ENCODE measurements at places on chromosomes 7 and 10. TPM values are rescaled to one million over a fixed set of nuclear protein-coding genes. Genes with fewer than 3 reads are reported as not detected.

GRCh38 chr7:81478664-81479063 is 291.2 kb downstream of the HGF start:
- H3K36me3 ChIP-seq = no peaks in the 10 kb centered on the region
- no peak overlapping the region for H3K4me3 ChIP-seq
- no peaks in the 10 kb centered on the region for H3K4me1 ChIP-seq
- H3K27me3 ChIP-seq = no peaks in the 10 kb centered on the region
- H3K27ac ChIP-seq = no peak overlapping the region

DNA sequence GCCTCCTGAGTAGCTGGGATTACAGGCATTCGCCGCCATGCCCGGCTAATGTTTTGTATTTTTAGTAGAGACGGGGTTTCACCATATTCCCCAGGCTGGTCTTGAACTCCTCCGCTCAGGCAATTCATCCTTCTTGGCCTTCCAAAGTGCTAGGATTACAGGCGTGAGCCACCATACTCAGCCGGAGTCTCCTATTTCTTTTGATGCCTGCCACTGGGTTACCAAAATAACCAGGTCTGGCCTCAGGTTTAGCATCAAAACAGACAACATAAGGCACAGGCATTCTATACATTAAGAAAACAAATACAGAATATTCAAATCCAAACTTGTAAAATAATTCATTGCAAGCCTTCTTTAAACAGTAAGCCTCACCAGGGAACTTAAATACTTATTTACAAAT is 289.8 kb upstream of the IMMP2L start:
- no peak overlapping the region for H3K27ac ChIP-seq
- no peaks in the 10 kb centered on the region for H3K27me3 ChIP-seq
- H3K4me3 ChIP-seq = no peak overlapping the region
- no peak for DNase-seq
- no peaks in the 10 kb centered on the region for H3K36me3 ChIP-seq
- no peaks in the 10 kb centered on the region for H3K4me1 ChIP-seq

SFTPA1 gene
- not detected for total RNA-seq

DNA sequence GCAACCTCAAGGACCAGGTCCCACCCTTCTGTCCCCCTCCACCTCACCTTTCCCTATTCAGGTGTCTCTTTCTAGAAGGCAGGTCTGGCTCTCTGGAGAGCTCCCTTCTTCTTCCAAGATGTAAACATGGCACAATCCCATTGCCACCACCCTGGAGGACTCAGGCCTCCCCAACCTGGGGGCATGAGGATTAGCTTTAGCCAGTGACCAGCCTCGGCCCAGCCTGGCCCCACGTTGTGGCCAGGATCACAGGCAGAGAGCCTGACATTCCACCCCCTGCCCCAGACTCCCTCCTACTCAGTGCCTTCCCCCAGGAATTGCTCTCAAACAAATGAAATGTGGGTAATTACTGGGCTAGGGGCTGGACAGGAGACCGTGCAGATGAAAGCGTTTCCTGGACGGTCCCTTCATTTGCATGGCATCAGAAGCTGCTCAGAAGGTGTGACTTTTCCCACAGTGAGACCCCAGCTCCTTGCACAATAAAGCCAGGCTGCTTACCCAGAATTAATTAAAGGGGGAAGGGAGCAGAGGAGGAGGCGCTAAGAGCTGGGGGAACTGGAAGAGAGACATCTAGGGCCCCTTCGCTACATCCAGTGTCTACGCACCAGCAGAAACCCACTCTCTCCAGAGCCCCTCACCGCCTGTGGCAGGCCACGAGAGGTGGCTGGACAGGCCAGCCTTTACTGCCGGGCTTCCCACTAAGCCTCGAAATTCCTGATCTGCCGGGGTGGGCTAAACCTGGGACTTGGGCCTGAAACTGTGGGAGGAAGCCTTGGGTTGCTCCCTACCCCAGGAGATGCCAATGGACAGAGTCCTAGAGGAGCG is 7.7 kb downstream of the FGF8 start:
- H3K36me3 ChIP-seq = no peaks in the 10 kb centered on the region
- peaks cover 44% of the 10 kb centered on the region for H3K27me3 ChIP-seq
- H3K27ac ChIP-seq = no peak overlapping the region
- no peak for DNase-seq

- H3K4me3 ChIP-seq = no peak overlapping the region
- H3K4me1 ChIP-seq = no peaks in the 10 kb centered on the region
- no peaks in the 10 kb centered on the region for H3K36me3 ChIP-seq
These were observed 28.1 kb downstream of the PTPRZ1 start for GRCh38 chr7:121901026-121901425.

DNA sequence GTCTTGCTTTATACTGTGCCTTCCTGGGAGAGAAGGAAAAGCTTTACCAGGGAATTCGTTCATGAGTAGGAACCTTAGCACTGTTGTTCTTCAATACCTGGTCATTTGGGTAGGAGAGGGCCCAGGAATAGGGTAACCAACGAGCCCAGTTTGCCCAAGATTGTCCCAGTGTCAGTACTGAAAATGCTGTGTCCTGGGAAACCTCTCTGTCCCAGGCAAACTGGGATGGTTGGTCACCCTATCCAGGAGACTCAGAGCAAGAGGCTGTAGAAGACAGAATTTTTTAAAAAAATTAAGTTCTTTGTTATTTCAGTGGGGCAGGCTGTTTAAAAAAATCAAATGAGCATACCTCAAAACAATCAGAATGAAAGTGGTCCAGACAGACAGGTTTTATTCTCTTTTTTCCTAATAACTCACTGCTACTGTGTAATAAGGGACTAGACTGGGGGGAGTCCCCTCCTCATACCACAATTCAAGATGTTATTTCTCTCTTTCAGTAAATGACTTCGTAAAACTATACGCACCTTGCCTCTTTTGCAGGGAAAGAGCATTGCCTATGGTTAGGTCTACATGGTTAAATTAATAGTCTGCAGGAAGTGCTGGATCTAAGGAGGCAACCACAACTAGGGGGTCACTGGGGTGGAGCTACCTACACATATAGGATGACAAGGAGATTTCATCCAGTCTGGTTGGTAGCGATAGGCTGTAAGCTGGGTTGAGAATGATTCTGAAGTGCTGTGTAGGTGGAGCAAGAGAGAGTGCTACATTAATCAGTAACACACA is 41.1 kb upstream of the FAM133B start:
- peaks cover 55% of the 10 kb centered on the region for H3K36me3 ChIP-seq
- H3K4me3 ChIP-seq = peak overlapping the region; percentile 43
- H3K27ac ChIP-seq = peak overlapping the region; percentile 91

DNA sequence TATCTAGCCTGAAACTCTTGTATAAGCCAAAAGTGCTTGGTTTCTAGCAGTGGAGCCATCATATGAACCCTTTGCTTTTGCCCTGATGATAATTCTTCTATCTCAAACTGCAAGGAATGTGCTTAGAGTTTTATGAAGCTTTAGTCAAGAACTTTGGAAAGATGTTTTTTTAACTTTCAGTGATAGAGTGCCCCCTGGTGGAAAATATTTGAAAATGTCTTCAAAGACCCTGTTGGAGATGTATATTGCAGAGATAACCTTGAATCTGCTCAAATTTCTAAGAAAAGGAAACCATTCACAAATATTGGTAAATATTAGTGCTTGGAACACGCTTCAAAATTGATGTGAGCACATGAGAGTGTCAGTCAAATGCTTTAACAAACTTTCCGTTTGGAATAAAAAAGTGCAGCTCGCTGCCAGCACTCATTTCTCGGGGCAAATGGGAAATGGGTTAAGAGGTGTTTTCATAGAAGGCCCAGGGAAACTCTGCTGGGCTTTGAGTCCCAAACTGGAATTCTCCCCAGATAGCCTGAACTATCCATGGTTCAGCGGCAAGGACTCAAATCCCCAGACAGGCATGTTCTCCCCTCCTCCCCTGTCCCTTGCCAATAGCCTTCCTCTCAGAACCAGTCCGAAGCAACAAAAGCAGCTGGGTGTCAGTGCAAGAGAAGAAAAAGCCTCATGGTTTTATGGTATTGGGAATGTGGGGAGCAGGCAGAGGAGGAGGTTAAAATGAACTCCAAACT is 129.3 kb downstream of the MYOF start:
- H3K4me1 ChIP-seq = peaks cover 6% of the 10 kb centered on the region
- no peak overlapping the region for H3K4me3 ChIP-seq
- no peaks in the 10 kb centered on the region for H3K27me3 ChIP-seq

DNA sequence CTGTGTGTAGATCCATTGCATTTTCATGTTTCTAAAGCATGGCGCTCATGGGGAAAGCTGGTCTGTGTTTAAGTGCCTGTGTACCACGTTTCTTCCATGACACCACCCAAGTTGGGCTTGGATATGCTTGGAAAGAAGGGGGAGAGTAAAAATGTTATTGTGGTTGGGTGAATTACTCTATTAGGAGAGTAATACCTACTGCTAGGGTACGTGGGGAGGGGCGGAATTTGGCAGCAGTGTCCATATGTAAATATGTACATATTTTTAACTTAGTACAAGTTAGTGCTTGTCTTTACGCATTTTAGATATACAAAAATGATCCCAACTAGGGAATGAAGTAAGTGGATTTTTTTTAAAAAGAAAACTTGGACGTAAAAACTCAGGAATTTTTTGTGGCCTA is 42.9 kb upstream of the SAMD8 start:
- no peak for DNase-seq
- no peak overlapping the region for H3K27ac ChIP-seq

GRCh38 chr7:132386201-132386681 is 190.0 kb downstream of the PLXNA4 start:
- no peaks in the 10 kb centered on the region for H3K36me3 ChIP-seq
- no peak for DNase-seq
- no peak overlapping the region for H3K27ac ChIP-seq
- H3K4me1 ChIP-seq = no peaks in the 10 kb centered on the region

DNA sequence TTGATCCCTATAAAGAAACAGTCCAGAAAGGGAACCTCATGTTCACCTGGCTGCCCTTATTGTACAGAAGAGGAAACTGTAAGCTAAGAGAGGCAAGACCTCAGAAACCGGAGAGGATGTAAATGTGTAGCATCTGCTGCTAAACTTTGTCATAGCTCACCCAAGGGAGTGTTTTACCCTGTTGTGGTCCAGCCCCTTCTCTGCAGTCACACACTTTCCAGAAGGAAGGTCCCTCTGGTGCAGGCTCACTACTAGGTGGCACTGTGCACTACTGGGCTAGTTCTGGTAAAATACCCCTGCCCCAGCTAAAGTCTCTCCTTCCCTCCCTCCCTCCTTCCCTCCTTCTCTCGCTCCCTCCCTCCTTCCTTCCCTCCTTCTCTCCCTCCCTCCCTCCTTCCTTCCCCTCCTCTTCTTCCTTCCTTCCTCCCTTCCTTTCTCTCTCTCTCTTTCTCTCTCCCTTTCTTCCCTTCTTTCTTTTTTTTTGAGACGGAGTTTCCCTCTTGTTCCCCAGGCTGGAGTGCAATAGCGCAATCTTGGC is 42.5 kb upstream of the LCOR start:
- H3K4me1 ChIP-seq = no peaks in the 10 kb centered on the region
- no peak overlapping the region for H3K27ac ChIP-seq
- no peaks in the 10 kb centered on the region for H3K36me3 ChIP-seq
- peaks cover 18% of the 10 kb centered on the region for H3K27me3 ChIP-seq

CDHR1 gene
- total RNA-seq = 0.34 TPM

DNA sequence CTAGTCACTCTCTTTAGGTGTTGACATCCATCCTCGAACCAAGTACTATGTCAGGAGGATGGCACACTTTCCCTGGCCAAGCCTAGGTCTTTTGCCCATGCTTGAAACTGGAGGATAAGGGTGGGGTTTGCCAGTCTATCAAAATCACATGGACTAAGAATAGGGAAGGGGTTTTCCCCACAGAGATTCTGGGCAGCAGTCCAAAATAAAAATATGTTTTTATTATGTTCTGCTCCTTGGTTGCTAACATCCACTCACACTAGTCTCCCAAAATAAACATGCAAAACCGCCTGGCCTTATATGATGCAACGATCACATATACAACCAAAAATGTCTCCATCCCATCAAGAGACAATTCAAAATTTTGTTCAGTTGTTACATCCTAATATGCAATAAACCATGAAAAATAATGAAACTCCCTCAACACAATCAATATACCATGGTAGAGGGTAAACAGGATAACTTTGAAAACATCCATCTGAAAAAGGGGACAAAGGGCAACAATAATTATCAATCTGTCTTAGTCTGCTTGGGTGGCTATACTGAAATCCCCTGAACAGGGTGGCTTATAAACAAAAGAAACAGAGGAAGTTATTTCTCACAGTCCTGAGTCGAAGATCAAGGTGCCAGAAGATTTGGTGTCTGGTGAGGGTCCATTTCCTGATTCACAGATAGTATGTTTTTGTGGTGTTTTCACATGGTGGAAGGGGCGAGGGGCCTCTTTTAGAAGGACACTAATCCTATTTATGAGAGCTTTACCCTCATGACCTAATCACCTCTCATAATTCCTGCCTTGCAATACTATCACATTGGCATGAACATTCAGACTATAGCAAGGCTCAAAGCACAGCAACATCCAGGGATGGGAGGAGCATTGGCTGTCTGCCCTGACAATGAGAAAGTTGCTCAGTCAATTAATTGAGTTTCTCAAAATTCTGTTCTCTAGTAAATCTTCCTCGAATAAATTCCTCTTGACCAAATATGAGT is 159.3 kb downstream of the ETV1 start:
- no peak overlapping the region for H3K4me3 ChIP-seq
- no peaks in the 10 kb centered on the region for H3K27me3 ChIP-seq
- no peak for DNase-seq
- H3K36me3 ChIP-seq = no peaks in the 10 kb centered on the region
- H3K27ac ChIP-seq = no peak overlapping the region

All from activated T-helper 2 cell treated with anti-CD3 and anti-CD28 coated beads, Interferon-gamma antibody, Interleukin-2, Interleukin-4, amounts not matched to agents 10 μg/mL and 5 μg/mL and 100 μg/mL, durations not matched to agents 14 hours and 24 hours and 36 hours (primary cell).